NCI-H1694 treated with DMSO at 0.1 percent for 48 hours (cell line): ENCODE measurements at places on chromosomes 3 and 15.
A peak's percentile ranks its signal among the peaks of the same experiment; 100 is the strongest.

DNA sequence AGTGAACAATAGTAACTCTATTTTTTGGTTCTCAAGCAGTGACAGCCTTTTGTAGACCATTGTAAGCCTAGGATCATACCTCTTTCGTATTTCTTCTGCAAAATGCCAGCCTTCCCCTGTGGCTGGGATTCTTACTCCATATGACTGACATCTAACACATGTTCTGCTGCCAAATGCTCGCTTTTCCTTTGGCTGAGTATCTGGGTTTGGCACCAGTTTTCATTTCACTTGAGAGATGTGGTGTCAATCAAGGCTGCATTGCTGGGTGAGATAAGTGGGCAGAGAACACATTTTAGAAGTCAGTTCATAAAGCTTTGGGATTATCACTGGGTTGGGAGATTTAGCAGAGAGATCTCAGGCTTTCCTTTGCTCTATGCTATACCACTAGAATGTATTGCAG lies 514.7 kb upstream of the SGO1 start:
- DNase-seq = peak; percentile 38

- DNase-seq = no peak
Observed at GRCh38 chr15:41258750-41259471, 27.8 kb downstream of the CHP1 start.

- no peak for DNase-seq
Observed at GRCh38 chr15:97962263-97962662, 1.8 kb downstream of the ARRDC4 start.

- no peak for DNase-seq
Observed at GRCh38 chr3:32194653-32195052, 43.8 kb upstream of the CMTM8 start.

DNA sequence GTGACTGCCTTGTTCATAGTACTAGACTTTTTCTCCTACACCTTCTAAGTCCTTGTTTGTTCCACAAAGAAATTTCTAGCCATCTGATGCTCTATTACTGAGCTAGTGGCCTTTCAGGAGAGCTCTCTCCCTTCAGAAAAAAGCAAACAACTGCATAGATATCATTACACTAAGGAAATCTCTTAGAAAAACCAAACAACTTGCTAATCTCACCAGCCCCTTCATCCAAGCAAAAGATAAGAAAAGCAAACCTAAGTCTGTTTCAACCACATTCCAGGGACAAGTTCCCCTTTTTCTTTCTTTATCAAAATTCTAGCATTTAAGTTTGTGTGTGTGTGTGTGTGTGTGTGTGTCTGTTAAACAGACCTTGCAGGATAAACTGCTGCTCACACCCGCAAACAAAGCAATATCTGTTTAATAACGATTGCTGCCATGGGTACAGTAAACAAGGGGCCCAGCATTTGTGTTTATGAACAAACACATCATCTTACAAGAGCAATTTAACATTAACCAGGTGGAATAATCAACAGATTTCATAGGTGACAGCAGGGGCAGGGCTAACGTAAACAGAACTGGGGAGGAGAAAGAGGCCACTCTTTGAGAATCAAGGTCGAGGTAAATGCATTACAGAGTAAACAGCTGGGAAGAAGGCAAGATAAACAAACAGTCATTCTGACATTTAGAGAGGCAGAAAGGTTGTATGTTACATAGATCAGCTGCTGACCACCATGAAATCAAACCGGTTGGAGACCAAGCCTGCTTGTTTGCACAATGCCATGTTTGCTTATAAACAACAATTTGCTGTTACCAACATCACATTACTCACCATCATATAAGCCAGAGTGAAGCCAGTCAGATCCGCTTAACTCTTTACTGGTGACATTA lies 375.1 kb downstream of the FOXP1 start:
- DNase-seq = no peak

DNA sequence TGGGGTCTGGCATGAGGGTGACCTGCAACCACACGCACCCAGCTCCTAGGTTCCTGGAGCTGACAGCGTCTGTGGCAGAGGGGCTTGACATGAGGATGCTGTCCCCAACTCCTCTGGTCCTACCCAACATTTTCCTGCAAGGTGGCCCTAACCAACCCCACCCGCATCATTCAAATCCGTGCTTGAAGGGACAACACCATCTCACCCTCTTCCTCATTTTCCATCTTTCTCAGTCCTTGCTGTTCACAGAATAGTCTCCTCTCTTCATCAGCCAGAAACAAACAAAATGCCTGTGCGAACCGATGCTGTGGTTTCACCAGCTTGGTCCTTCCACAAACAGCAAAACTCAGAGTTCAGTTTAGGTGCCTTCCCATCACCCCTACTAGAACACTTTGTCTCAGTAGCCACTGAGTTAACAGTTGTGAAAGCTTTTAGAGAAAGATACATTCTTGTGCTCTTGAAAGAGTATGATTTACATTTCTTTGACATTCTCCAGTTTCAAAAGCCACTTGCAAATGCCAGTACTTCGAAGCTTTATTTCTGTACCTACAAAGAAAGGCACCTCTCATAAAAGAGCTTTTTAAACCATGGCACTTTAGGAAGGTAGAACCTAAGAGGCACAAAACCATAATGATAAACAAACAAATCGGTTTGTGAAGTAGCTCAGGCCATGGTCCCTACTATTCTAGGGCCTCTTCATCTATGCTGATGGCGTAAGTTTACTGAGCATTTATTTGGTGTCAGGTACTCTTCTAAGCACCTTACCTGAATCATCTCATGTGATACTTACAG lies 360.1 kb downstream of the SHQ1 start:
- no peak for DNase-seq
